ENCODE measurements at places on chromosomes 1 and 21.

- ATAC-seq = no peak
Measured at GRCh38 chr1:157236072-157236471, 97.9 kb upstream of the ETV3 start.

DNA sequence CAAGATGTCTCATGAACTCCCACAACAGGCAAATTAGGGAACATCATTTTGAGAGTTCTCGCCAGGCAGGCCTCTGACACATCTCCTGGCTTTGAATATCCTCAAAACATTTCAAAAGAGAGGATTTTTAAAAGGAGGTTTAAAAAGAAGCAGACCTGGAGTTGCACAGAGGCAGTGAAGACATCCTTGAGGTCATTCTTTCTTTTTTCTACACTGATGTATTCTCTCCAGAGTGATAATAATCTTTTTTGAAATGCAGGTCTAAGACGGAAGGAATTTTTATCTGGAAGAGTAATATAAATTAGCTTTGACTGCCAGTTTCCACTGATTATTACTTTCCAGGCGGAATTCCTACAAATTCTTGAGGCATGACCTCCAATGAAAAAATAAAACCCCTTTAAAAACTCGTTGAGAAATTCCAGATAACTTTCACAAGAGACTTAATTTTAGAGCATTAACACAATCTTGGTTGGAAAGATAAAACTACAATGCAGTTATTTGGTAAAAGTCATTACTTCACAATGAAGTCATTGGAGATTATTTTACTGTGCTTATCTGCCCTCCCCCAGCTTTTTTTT, 125.0 kb downstream of the LYPLAL1 start:
- ATAC-seq = no peak

- no peak for ATAC-seq
Measured at GRCh38 chr1:197391303-197392226, 123.5 kb downstream of the CRB1 start.

DNA sequence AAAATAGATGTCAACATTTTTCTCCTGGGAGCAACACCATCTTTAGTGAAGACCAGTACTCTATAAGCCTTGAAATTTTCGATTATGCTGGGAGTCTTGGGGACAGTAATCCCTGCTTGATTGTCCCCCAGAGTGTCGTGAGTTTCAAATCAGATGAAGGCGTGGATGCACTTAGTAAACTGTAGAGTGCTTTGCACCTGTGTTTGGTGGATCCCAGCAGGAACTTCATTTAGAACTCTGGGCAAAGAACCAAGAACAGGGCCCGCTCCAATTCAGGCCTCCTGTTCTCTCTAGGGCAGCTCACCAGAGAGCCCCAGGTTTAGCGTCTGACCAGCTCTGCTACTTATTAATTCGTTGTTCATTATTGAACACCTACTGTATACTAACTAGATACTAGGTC, 1.5 kb downstream of the GPX7 start:
- ATAC-seq = no peak

GRCh38 chr1:159652506-159652905, 61.9 kb downstream of the CRP start:
- ATAC-seq = no peak

DNA sequence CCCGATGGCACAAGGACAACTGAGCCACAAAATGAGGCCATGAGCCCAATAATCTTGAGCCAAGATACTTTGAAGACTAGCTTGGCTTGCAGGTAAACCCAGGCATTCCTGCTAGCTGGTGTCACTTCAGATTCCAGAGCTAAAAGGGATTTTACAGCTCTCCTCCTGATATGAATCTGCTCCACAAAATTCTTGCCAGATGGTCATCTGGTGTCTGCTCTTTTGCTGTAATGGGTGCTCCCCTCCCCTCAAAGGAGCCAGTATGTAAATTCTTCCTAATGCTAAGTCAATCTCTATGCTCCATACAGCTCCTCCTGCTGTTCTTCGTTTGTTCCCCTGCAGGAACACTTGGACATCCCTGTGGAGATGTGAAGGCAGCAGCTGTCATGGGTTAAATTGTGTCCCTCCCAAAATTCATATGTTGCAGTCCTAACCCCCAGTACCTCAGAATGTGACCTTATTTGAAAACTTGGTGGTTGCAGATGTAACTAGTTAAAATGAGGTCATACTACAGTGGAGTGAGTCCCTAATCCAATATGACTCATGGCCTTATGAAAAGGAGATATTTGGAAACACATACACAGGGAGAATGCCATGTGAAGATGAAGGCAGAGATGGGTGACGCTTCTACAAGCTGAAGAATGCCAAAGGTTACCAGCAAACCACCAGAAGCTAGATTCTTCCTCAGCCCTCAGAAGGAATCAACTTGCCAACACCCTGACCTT, 180.6 kb upstream of the PALMD start:
- ATAC-seq = no peak

DNA sequence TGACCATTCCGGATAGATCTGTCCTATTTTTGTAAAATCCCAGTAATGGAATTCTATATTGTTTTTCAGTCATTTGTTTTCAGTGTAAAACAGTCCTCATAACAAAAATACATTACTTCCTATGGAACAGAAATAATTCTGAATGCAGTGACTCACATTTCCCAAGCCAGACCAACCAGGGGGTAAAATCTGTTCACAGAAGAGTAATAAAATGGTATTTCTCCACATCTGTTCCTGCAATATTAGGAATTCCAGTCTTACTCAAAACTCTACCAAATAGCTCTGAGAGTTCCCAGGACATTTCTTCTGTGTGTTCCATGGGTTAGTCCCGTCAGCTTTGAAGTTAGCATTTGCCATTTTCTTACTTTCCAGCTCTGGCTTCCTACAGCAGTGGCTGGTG, 2.6 kb upstream of the DDR2 start:
- ATAC-seq = no peak

Data from motor neuron (in vitro differentiated cells).